ENCODE measurements at places on chromosomes 7 and 10.

DNA sequence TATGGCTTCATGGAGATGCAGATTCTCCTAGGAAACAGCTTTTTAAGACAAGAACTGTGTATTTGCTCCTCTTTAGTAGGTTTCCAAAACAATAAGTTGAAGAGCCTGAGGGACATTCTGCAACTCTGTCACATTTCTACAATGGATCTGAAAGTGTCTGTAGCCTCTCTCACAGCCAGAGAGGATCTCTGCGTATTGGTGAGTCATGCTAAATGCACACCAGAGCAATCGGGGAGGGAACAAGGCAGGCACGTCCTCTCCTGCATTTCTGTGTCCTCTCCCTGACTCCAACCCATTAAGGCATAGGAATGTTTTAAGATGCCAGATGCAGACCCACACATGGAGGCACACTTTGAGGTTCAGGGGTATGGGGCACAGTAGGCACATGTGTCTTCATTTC, 1126.4 kb upstream of the GHITM start:
- DNase-seq = no peak

- no peak for DNase-seq
Observed at GRCh38 chr7:22561321-22561811, 61.4 kb upstream of the STEAP1B start.

- no peak for DNase-seq
Observed at GRCh38 chr7:112266595-112267270, 60.2 kb downstream of the ZNF277 start.

DNA sequence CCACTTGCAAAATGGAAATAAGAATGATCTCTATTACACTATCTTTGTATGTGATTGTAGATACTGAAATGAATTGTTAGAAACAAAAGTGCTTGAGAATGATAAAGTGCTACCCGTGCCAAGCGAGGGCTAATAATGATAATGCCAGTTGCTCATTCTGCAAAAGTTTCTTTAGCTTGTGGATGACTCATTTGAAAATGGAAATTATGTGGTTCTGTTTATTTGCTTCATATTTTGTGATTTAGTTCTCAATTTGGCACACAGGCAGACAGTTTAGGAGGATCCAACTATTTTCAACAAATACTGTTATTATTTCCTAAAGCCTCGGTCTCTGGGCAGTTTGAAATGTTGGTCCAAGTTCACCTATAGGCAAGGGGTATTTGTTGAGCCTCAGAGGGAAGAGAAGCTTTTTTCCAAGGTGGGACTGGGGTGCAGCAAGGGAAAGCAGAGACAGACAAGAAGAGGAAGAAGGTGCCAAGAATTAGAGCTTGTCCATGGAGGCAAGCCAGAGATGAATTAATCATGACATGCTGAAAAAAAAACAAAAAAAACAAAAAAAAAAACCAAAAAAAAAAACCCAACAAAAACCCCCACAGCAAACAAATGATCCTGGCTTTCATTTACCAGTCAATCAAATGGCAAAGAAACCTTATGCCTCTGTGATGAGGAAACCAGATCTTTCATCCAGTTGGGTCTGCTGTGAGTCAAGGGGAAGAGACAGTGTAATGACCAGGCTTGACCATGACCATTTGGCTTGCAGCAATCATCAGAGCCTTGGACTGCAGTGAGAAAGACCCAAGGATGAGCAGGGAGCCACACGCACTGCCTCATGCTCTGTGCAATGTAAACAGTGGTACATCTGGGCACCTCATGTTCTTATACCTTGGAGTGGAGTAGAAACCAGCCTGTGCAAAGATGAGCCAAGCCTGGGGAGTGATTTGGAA, 285.0 kb upstream of the HABP2 start:
- no peak for DNase-seq

DNA sequence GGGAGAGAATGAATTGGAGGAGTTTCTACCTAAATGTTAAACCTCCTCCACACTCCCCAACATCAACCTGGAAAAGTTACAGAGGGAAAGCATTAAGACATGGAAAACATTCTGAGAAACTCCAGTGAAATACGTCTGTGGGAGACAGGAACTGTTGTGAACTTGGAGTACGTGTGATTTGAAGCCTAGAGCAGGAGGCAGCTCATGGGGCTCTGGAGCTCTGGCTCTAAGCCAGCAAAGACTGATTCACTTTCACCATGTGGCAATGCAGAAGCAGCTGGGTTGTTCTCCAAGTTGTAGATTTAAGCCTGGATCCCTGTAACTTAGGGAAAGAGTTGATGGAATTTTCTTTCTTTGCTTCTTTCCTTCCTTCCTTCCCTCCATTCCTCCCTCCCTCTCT, 503.2 kb downstream of the NRG3 start:
- no peak for DNase-seq

DNA sequence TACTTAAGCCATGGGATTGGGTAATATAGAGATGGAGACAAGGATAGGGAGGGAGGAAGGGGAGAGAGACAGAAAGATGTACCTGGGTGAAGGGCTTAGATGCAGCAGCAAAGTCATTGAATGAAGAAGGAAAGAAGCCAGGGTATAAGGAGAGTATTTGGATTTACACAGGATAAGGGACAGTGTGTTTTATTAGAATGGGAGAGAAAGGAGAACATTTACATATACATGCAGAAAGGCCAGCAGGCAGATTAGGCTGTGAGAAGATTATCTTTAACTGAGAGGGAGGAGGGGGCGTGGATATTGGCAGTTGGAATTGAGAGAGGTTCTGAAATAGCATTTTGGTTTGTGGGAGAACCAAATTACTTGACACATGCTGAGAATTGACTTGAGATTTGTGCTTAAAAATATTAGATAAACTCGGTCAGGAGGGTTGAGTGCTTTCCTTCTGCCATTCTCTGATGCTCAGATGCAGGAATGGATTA, 161.5 kb upstream of the ZNF804B start:
- no peak for DNase-seq

DNA sequence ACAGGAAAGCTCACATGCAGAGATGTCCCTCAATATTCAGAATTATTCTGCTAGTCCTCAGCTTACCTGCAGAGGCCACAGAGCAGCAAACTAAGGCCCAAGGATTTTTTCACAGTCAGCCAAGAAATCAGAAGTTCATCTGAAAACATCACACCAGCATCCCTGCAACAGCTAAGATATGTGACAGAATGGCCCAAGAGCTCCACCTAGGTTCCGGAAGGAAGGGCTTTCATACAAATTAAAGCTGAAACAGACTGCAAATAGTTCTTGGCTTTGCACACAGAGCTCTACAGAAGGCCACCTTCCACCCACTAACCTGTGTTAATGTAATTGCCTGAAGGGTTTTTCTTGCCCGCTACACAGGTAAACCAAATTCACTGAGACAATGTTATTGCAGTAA, 438.8 kb upstream of the C7orf33 start:
- no peak for DNase-seq

GRCh38 chr7:44956157-44956766, 22.6 kb downstream of the MYO1G start:
- no peak for DNase-seq

DNA sequence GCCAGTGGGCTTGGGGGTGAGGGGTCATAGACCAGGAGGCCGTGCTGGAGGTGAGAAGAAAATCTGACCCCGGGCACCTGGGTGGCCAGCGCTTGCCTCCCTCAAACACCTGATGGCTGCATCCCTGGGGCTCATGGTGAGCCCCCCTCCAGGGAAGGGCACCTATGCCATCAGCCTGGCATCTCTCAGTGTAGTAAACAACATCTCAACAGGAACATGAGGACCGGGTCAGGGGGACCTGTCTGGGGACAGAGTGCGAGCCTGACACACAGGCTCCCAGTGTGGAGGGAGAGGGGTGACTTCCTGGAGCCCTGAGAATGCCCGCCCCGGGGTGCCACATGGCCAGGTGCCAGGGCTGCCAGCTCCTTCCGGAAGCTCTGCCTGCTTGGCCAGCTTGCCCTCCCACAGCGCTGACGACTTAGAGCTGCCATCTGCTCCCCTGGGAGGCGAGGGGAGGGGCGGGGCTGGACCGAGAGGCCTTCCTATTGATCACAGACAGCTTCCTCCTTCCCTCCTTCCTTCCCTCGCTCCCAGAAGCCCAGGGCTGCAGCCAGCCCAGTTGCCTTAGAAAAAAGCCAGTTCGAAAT, 12.3 kb downstream of the STX1A start:
- DNase-seq = no peak

DNA sequence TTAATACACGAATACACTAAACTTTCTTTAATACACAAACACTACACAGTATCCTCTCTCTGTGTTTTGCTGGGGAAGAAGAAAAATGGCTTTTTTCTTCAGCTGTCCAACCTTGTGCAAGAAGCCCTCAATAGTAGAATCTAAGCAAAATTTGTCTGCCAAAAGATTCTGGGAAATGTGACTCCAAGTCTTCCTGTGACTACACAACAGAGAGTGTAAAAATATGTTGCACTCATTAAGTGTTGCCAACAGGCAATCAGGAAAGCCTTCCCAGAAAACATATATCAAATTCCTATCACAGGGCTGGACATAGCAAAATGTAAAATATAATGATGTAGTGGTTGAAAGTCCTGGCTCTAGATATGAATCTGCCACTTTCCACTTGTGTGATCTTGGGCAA, 825.1 kb upstream of the ZWINT start:
- no peak for DNase-seq

Measured in stimulated activated CD8-positive, alpha-beta memory T cell treated with anti-CD3 and anti-CD28 coated beads, Interleukin-4, amount 100 ng/mL, for 1 hour (primary cell).